ENCODE measurements at places on chromosomes 12 and 14. TPM values are rescaled to one million over a fixed set of nuclear protein-coding genes. Genes with fewer than 3 reads are reported as not detected.

RPS6KL1 gene
- total RNA-seq: 0.49 TPM

GPR84 gene
- total RNA-seq: not detected

RPGRIP1 gene
- total RNA-seq: 0.23 TPM

IQSEC3 gene
- not detected for total RNA-seq

RNASE3 gene
- not detected for total RNA-seq

RTN1 gene
- 0.06 TPM for total RNA-seq

All from A549 treated with CORT108297 at 1 μM for 4 hours (cell line).